ENCODE measurements at places on chromosomes 7 and 10. TPM values are rescaled to one million over a fixed set of nuclear protein-coding genes. Genes with fewer than 3 reads are reported as not detected.

DNA sequence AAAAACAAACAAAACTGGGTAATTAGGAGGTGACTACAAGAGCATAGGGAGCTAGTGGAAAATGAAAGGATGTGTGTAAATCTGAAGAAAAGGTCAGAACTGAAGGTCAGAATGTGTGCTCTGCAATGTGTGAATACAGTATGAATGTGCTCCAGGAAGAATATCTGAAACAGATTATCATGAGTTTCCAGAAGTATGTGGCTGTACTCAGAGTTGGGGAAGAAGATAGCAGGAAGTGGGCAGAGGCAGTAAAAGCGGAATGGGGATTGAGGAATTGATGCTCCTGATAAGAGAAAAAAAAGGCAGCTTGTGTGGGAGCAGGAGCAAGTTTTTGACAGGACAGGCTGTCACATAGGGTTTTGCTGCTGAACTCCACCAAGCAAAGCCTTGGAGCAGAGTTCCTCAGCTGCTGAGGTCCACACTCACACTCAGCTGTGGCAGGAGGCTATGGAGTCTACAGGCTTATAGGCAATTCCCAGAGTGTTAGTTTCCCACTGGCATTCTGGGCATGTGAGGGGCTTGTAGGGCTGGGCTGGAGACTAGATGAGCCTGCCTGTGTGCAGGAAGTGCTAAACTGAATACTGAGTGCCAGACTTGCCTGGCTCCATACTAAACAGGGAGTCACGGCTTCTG is 22.9 kb downstream of the H2AZ2 start:
- no peak overlapping the region for H3K4me3 ChIP-seq
- peaks cover 8% of the 10 kb centered on the region for H3K36me3 ChIP-seq
- peak overlapping the region; percentile 9 for H3K27ac ChIP-seq

Gene ZNF117
- 4.7 TPM for total RNA-seq

DNA sequence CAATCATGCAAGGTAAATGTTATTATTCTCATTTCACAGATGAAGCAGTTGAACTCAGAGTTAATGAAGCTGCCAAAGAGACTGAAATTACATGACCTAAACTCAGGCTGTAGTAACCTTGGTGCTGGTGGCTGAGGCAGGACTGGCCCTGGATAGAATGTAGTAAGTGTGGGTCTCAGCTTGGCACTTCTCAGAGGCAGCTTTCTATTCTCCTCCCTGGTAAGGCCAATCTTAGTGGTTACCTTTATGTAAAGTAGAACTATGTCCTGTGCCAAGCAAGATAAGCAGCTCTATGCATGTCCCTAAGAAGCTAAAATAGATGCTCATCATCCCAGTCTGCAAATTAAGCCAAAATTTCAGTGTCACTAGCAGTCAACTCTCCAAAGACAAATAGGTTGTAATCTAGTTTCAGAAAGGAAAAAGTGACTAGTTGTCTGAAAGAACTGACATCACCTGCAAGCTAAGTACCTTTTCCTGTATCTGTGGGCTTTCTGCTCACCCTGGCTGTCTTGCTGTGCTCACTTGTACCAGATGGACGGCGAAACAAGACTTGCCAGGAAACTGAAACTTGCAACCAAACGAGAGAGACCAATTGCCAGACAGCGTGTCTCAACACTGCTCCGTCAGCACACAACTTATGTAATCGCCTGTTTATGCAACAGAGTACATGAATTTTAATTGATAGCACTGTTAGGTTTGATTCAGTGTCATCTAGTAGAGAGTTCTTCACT is 43.7 kb downstream of the CH25H start:
- DNase-seq: no peak
- no peaks in the 10 kb centered on the region for H3K36me3 ChIP-seq
- H3K27me3 ChIP-seq: peaks cover 34% of the 10 kb centered on the region

DNA sequence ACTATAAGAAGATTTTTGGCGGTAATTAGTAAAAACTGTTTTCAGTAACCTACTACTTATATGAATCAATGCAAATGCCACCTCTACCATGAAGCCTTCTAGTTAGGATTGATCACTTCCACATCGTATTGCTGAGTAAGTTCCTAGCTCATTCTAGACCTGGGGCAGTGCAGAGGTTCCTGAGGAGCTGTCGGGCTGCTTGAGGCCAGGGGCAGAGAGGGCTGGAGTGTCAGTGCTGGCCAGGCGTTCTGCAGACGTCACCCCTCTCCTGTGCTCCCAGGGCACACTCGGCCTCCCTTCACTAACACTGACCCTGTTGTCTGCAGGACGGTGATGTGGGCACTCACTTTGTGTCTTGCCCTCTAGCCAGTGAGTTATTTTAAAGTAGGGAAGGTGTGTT is 275.7 kb downstream of the CELF2 start:
- no peaks in the 10 kb centered on the region for H3K4me1 ChIP-seq
- no peak overlapping the region for H3K27ac ChIP-seq
- H3K27me3 ChIP-seq: no peaks in the 10 kb centered on the region
- no peak overlapping the region for H3K4me3 ChIP-seq
- H3K36me3 ChIP-seq: peaks cover 14% of the 10 kb centered on the region

DNA sequence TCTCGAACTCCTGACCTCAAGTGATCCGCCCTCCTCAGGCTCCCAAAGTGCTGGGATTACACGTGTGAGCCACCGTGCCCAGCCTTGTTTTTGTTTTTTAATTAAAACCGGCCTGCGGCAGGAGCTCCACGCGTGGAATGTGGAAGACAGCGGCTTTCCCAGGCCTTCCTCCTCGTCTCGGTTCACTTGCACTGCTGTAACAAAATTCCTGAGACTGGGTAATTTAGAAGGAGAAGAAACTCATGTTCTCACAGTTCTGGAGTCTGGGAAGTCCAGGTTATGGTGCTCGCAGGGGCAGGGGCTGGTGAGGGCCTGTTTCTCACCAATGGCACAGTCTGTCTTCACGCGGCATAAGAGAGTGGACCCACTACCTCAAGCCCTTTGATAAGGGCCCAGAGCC is 14.4 kb upstream of the CRYGN start:
- no peak overlapping the region for H3K27ac ChIP-seq
- H3K4me1 ChIP-seq: peaks cover under 1% of the 10 kb centered on the region
- peaks cover 5% of the 10 kb centered on the region for H3K27me3 ChIP-seq

GRCh38 chr10:12019283-12019971 is 23.2 kb downstream of the UPF2 start:
- DNase-seq: no peak
- H3K27ac ChIP-seq: peak overlapping the region; percentile 27
- H3K4me1 ChIP-seq: peaks cover 14% of the 10 kb centered on the region
- H3K4me3 ChIP-seq: no peak overlapping the region

Gene HYAL4
- not detected for total RNA-seq

Gene RBM17
- 59.0 TPM for total RNA-seq

- H3K36me3 ChIP-seq: no peaks in the 10 kb centered on the region
- no peak overlapping the region for H3K4me3 ChIP-seq
- H3K4me1 ChIP-seq: peaks cover 13% of the 10 kb centered on the region
- H3K27ac ChIP-seq: no peak overlapping the region
These were observed 20.6 kb downstream of the HYAL4 start for GRCh38 chr7:123865517-123866117.

Gene SLC16A12
- 2.6 TPM for total RNA-seq

Gene OR2A42
- 0.12 TPM for total RNA-seq

DNA sequence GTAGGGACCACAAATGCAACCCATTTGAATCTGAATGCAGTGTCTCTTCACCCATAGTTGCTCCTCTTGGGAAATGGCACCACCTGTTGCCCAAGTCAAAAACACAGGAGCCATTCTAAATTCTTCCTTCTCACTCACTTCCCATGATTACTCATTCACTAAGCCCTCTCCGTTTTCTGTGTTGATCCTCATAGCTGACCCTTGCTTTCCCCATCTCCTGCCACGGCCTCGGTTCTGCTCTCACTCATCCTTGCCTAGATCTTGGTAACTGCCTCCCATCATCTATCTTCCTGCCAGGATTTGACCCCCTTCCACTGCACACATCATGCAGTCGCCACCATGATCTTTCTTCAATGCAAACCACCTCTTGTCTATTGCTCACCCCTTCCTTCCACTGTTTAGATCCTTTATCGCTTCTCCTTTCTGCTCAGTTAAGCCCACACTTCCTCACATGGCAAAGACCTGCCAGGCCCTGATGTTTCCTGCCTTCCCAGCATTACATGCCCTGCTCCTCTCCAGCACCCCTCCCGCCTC is 19.0 kb upstream of the CPN1 start:
- H3K27ac ChIP-seq: no peak overlapping the region
- H3K27me3 ChIP-seq: peaks cover 19% of the 10 kb centered on the region
- H3K36me3 ChIP-seq: peaks cover 1% of the 10 kb centered on the region
- no peak overlapping the region for H3K4me3 ChIP-seq
- DNase-seq: no peak
- H3K4me1 ChIP-seq: peaks cover 4% of the 10 kb centered on the region

Gene HECW1
- total RNA-seq: 0.65 TPM

DNA sequence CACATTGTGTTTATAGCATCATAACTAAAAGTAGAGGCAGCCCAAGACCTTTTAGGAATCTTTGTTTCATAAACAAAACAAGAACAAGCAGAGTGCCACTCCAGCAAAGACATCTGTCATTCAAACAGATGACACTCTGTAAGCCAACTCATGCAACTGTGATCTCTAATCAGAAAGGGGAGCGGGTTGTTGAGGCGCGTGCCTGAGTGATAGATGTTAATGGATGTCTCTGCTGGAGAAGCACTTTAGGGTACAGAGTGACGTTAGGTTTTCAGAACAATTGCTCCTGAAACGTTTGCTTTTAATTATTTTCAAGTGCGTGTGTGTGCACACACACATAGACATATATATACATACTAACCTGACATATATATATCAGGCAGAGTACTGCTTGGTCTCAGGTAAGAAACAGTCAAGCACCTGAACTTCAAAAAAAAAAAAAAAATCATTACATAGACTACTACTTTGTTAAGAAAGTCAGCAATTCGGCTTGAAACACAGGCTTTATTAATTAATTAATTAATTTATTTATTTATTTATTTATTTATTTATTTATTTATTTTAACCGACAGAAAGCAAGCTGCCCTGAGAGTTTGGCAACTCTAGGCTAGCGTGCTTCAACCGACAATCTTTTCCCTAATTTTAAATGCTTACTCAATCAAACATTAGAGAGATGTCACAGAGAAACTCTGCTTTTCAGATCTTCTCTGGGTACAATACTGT is 109.1 kb downstream of the POU6F2 start:
- H3K4me1 ChIP-seq: peaks cover 9% of the 10 kb centered on the region
- no peak overlapping the region for H3K27ac ChIP-seq
- H3K36me3 ChIP-seq: no peaks in the 10 kb centered on the region
- DNase-seq: no peak
- H3K27me3 ChIP-seq: peaks cover 24% of the 10 kb centered on the region

Gene ITPRID1
- not detected for total RNA-seq

GRCh38 chr7:7832518-7832917 is 114.1 kb upstream of the RPA3 start:
- H3K27me3 ChIP-seq: no peaks in the 10 kb centered on the region
- no peak overlapping the region for H3K27ac ChIP-seq
- H3K4me1 ChIP-seq: peaks cover 7% of the 10 kb centered on the region
- H3K36me3 ChIP-seq: peaks cover 2% of the 10 kb centered on the region
- H3K4me3 ChIP-seq: no peak overlapping the region

DNA sequence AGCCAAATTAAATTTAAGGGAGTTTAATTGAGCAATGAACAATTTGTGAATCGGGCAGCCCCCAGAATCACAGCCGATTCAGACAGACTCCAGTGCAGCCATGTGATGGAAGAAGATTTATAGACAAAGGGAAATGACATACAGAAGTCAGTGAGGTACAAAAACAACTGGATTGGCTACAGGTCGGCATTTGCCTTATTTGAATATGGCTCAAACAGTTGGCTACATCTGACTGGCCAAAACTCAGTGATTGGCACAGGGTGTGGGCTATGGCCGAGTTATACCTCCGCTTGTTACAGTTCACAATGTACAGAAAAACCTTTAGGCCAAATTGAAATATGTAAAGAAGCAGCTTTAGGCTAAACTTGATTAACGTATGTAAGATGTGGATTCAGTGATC is 30.8 kb upstream of the EIF4H start:
- no peak for DNase-seq
- H3K4me3 ChIP-seq: no peak overlapping the region
- peaks cover 6% of the 10 kb centered on the region for H3K4me1 ChIP-seq
- no peak overlapping the region for H3K27ac ChIP-seq
- H3K27me3 ChIP-seq: no peaks in the 10 kb centered on the region

Gene APBB1IP
- total RNA-seq: not detected

Gene SPDYE9
- not detected for total RNA-seq

Gene CLDN3
- total RNA-seq: 0.32 TPM

Gene GJD4
- not detected for total RNA-seq

Measured in chondrocyte (in vitro differentiated cells).